ENCODE measurements at places on chromosomes 3 and 15.

DNA sequence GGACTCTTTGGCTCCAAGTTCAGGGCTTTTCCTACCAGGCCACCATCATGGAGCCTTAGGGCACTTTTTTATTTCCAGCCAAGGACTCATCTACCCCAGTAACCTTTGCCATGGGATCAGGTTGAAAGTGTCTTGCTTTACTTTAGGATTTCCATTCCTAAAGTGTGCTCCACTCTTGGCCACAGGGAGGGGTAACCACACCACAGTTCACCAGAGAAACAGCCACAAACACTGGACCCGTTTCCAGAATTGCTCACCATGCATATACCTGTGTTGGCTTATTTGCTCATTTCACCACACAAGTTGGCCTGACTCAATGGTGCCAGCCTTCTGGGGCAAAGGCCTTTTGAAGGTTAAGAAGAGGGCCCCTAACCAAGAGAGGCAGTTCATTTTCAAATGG, 70.6 kb upstream of the RAD18 start:
- no peak for DNase-seq

GRCh38 chr3:194983620-194984019, 287.3 kb downstream of the XXYLT1 start:
- DNase-seq: no peak

DNA sequence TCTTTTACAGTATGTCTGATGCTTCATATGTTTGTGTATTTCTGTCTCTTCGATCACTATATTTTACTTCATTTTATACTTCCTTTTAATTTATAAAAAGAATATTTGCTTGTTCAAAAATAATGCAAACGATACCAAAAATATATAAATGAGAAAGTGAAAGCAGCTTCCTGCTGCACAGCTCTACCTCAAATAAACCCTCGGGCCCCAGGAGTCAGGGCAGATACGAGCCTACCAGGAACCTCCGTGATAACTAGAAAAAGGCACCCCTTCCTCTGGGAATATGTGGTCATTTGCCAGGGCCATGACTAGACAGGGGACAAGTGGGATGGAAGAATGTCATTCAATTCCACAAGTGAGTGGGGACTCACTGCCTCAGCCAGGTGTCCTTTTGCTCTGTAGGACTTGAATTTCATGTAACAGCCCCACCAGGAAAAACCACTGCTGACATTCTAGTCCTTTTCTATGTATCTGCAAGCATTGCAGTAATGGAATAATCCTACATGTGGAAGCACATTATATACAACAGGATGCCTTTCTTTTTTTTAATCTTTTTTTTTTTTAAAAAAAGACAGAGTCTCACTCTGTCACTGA, 133.3 kb downstream of the SUCLG2 start:
- no peak for DNase-seq

DNA sequence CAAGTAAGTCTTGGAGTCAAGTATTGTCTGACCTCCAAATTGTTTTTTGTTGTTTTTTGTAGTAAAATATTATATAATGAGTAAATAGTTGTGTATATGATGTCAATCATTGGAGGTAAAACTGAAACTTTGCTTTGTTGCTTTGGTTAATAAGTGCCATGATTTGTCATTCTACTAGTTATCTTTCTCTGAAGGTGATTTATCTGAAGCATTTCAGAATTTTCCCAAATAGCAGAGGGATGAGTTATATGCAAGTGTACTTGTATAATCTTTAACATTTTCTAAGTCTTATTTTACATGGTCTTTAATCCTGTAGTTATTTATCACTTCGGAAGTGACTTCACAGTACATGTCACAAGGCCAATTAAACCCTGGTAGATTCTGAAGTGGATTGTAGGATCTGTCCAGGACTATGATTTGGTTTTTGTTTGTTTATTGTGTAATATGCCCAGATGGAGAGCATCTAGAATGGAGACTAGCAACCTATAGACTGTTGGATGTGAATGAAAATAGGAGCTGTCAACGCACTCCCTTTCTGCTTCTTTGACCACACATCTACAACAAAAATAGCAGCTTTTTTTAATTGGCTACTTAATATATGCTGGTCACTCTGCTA, 93.1 kb upstream of the SAMMSON start:
- no peak for DNase-seq

- DNase-seq: no peak
Observed at GRCh38 chr3:101036213-101036618, 43.0 kb upstream of the ABI3BP start.

DNA sequence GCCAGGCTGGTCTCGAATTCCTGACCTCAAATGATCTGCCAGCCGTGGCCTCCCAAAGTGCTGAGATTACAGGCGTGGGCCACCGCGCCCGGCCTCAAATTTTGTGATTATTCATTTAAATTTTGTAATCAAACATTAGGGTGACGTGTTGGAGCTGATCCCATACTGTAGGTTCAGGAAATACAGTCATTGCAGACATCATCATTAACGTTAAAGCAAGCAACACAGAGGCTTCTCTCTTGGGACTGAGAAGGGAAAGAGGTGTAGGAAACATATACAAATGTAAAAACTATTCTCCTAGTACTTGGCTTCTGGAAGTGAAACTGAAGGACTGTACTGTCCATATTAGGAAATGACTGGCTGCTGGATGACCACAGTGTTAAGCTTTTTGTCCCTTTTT, 11.1 kb upstream of the ARID3B start:
- DNase-seq: no peak

DNA sequence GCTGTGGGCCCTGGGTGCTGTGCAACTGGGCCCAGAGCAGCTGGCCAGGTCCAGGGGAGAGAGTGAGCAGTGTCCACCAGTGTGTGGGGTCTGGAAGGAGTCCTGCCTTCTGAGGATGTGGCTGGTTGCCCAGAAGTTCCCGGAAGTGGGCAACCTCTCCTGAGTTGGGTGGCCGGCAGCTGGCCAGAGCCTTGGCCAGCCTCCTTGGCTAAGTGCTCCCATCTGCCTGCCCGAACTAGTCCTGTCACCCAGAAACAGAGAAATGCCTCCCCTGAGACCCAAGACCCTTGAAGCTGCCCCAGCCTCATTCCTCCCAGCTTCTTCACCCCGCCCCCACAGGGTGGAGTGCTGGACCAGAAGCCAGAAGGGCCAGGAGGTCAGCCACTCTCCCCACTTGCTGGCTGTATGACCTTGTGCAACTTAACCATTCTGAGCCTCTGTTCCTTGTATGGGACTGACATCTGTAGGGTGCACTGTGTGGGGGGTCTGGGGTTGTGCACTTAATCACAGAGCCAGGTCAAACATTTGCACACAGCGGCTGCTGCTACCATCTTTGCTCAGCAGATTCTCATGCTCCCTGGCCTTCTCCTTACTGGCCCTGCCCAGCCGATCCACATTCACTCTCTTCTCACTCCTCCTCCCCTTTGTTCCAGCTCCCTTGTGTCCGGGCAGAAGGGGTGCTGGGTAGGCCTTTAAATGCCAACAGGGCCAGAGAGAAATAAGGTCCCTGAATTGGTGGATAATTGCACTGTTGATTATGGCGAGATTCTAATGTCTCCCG, 7.5 kb upstream of the ALAS1 start:
- no peak for DNase-seq

GRCh38 chr3:50179710-50180109, 11.7 kb upstream of the GNAT1 start:
- no peak for DNase-seq

DNA sequence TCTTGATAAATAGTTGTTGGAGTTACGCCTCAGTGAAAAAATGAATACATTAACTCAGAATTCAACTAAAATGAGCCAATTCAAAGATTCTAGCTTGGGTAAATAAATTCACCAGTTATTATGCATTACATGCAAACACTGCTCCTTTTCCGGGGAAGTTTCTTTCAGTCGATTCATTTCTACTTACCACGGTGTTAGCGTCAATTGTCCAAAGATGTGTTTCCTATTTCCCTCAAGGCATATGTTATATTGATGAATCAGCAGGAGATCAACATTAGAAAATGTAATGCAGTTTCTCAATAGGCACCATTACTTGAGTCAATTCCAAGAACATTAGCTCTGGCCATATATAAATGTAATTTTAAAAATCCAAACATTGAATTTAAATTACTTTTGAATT, 517.7 kb downstream of the OTOL1 start:
- DNase-seq: no peak

- DNase-seq: no peak
Observed at GRCh38 chr3:25007974-25008658, 419.9 kb upstream of the RARB start.

DNA sequence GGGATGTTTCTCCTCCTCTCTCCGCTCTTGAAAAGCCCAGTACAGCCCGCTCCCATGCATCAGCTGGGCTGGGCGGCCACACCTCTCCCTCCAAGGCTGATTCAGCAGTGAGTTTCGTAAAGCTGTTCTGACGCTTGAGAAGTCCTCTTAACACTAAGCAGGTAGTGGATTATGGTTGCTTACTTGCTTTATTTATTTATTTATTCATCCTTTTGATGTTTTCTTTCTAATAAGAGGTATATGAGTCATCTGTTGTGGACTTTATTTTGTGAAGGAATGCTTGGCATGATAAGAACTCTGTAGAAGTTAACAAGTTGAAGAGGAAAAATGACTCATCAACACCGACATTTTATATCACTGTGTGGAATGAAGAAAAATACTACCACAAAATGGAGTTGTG, 285.0 kb downstream of the SQOR start:
- no peak for DNase-seq

GRCh38 chr15:73723191-73723590, 30.0 kb downstream of the INSYN1 start:
- DNase-seq: no peak

- no peak for DNase-seq
Observed at GRCh38 chr3:171799501-171799900, 10.8 kb downstream of the PLD1 start.

DNA sequence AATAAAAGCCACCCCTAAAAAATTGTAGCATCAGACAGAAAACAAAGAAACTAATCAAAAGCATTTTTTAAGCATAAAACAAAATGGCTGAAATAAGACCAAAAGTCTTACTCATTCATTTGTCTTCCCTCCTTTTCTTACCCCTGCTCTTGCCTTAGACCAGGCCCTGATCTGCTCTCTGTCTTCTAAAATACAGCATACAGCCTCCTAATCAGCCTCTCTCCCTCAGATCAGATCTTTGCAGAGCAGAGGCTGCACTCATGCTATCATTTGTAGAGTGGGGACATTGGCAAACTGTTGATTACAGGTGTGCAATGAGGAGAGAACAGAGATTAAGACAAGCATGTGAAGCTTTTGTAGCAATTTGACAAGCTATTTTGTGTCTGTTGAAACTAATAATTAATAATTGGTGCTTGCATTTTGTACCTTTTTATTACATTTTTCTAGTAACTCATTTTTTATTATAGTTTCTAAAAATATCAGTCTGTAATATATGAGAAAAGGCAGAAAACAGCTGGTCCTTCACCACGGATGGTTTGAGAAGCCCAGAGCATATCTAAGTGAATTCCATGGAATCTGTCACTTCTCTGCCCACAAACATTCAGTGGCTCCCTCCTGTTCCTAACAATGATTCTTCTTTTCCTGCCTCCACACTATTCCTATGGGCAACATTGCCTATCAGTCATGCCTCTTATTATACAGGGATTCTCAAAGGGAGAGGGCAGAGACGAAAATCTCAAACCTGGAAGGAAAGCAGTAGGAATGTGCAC, 286.2 kb upstream of the STT3B start:
- no peak for DNase-seq

DNA sequence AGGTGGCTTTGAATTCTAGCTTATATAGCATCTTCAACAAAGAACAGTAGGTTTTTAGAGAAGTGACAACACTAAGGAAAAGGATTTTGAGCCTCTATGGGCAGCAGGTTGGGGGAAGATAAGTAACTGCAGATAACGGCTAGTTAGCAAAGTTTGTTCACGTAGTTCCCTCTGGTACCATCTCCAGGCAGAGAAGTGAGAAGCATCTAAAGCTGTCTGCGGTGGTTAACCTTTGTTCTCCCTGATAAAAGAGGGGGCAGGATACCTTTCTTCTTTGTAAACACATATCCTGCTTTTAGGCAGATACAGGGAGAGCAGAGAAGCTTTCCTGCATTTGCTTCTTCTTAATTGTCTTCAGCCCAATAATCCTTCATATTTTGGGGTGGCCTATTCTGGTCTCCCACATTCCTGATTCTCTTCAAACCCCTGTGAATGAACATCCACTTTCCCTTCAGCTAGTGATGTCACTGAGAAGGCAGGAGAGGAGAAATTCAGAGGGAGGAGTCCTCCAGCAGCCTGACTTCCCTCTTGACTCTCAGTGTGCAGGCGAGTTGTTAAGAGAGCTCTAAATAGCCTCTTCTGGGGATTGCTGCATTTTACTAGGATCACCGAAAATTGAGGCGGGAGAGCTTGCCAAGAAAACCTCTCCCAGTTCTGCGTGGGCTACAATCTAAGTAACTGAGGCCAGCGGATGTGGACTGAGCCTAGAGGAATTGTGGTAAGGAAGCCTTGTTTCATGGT, 393.7 kb upstream of the C2CD4B start:
- DNase-seq: no peak

- no peak for DNase-seq
Observed at GRCh38 chr15:43794269-43795037, 2.3 kb downstream of the SERF2 start.

DNA sequence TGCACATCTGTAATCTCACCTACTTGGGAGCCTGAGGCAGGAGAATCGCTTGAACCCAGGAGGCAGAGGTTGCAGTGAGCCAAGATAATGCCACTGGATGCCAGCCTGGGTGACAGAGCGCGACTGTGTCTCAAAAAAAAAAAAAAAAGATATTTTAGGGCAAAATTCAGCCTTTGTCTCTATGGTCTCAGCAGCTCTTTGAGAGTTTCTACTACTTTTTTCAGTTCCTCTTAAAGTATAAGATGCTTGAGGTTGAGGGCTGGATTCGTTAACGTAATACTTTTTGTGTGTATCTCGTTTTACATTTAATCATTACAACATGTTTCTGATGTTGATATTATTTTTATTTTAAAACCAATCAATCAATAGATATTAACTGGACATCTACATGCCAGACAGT, 381.2 kb upstream of the TBL1XR1 start:
- DNase-seq: no peak

GRCh38 chr3:119630128-119630879, 30.1 kb downstream of the POPDC2 start:
- DNase-seq: no peak

DNA sequence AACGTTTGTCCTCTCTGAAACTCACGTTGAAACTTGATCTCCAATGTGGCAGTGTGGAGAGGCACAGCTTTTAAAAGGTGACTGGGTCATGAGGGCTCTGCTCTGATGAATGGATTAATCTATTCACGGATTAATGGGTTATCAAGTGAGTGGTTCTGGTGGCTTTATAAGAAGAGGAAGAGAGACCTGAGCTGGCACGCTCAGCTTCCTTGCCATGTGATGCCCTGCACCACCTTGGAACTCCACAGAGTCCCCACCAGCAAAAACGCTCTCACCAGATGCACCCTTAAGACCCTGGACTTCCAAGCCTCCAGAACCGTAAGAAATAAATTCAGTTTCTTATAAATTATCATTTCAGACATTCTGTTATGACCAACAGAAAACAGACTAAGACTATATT, 2.6 kb downstream of the PPP1R2 start:
- DNase-seq: no peak

DNA sequence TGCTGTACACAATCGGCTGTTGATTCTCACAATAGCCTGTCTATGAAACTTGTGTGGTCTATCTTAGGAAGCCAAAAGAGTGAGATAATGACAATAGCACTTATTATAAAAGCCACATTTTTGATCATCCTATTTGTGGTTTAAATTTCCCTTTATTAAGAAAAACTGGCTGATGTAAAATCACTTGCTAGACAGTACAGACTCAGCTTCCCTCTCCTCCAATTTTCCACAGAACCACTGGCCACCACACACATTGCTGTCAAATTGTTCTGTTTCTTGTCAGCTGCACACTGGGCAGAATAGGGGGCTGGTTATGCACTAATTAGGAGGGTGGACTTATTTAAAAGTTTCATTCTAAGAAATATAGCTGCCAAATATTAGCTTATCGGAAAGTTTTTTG, 425.9 kb downstream of the EPHA3 start:
- no peak for DNase-seq

- no peak for DNase-seq
Observed at GRCh38 chr3:69005071-69005790, 8.3 kb downstream of the EOGT start.
